ENCODE measurements at places on chromosomes 16 and 17.
A peak's percentile ranks its signal among the peaks of the same experiment; 100 is the strongest.

GRCh38 chr16:15829460-15829859, 27.4 kb downstream of the MYH11 start:
- no peak for DNase-seq

DNA sequence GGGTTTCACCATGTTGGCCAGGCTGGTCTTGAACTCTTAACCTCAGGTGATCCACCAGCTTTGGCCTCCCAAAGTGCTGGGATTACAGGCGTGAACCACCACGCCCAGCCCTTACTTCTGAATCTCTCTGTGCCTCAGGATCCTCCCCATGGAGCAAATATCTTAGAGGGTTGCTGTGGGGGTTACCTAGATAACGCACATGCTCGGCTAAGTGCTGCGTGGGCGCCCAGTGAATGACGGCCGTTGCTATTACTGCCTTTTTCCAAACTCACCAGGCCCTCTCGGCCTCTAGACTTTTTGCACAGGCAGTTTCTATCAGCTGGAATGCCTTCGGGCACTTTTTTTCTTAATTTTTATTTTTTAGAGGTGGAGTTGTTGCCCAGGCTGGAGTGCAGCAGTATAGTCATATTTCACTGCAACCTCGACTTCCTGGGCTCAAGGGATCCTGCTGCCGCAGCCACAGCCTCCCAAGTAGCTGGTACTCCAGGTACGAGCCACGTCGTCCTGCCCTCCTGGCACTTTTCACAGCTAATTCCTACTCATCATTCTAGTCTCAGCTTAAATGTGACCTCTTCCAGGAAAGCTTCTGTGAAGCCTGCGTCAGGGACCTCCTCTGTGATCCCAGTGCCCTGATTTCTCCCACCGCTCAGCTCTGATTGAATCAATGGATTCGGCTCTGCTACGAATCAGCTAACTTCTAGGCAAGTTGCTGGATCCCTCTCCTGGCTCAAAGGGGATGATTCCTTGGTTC, 8.6 kb downstream of the CCDC102A start:
- no peak for DNase-seq

- no peak for DNase-seq
Observed at GRCh38 chr16:49489686-49490320, 116.2 kb downstream of the C16orf78 start.

- DNase-seq: peak; percentile 36
Observed at GRCh38 chr16:85172455-85173145, 60.3 kb upstream of the CIBAR2 start.

DNA sequence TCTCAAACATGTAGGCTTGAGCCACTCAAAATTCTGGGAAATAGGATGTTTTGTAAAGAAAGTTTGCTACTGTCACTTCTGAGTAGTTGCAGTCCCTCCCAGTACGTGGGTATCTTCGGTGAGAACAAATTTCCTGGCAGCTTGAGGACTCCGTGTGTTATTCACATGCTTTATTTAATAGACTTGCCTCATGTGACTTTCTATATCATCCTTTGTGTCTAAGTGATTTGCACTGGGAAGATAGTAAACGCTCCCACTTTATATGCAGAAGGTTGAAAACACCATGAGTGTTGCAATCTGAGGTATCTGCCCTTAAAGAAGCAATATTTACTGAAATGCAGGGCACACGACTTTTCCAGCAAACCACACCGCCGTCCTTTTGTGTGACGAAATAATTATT, 643.7 kb downstream of the MAF start:
- DNase-seq: no peak

- no peak for DNase-seq
Observed at GRCh38 chr17:17822189-17822588, 14.6 kb downstream of the SREBF1 start.

- no peak for DNase-seq
Observed at GRCh38 chr17:14301279-14302090, 604 bp downstream of the HS3ST3B1 start.

GRCh38 chr16:84541999-84542817, 37.7 kb upstream of the MEAK7 start:
- DNase-seq: no peak

- no peak for DNase-seq
Observed at GRCh38 chr17:57273490-57273889, 17.2 kb downstream of the MSI2 start.

DNA sequence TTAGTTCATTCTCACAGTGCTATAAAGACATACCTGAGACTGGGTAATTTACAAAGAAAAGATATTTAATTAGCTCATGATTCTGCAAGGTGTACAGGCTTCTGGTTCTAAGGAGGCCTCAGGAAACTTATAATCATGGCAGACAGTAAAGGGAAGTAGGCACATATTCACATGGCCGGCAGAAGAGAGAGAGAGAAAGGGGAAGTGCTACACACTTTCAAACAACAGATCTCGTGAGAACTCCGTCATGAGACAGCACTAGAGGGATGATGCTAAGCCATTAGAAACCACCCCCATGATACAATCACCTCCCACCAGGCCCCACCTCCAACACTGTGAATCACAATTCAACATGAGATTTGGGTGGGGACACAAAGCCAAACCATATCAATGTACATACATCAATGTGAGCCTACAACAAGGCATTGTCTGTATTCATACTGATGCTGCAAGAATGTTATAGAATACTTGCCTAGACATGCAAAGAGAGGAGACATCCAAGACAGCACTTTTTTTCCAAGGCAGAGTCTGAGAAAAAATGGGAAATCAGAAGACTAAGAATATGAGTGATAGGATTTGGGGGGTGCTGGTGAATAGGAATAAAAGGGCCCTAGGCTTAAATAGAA, 114.8 kb upstream of the XYLT1 start:
- DNase-seq: no peak

DNA sequence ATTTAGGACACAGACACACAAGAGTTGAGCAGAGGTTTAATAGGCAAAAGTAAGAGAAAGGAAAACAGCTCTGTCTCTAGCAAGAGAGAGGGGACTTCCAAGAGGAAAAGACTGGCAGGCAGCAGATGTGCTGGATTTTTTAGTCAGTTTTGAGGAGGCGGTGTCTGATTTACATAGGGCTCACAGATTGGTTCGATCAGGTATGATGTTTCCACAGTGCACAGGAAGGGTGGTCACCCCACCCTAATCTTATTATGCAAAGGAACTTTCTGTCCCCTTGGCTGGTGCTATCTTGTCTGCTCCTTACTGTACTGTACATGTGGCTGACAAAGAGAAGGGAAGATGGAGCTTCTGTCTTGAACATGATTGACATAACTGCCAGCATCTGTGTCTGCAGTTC, 25.3 kb downstream of the BFAR start:
- no peak for DNase-seq

GRCh38 chr17:51118330-51119195, 2.1 kb downstream of the SPAG9 start:
- DNase-seq: peak; percentile 94

All from NCI-H2081 (cell line).